ENCODE measurements at places on chromosomes 7 and 10. TPM values are rescaled to one million over a fixed set of nuclear protein-coding genes. Genes with fewer than 3 reads are reported as not detected.

DNA sequence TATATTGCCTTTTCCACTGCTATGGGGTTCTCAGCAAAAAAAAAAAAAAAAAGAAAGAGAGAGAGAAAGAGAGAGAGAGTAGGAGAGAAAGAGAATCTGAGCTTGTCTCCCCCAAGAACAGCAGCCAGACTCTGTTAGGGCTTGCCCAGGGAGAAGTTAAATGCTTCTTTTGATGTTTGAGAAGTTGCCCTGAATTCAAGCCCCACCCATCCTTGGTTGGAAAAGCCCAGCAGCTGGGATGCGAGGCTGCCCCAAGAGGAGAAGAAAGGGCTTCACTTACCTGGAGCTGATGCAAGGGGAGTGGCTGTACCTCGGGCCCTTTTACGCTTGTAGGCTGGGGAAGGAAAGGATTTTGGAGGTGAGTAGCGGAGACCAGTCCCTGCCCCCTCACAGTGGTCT, 20.9 kb upstream of the MGMT start:
- H3K27ac ChIP-seq: no peak overlapping the region
- DNase-seq: no peak
- no peak overlapping the region for H3K4me3 ChIP-seq
- H3K27me3 ChIP-seq: no peaks in the 10 kb centered on the region
- H3K4me1 ChIP-seq: no peaks in the 10 kb centered on the region

DNA sequence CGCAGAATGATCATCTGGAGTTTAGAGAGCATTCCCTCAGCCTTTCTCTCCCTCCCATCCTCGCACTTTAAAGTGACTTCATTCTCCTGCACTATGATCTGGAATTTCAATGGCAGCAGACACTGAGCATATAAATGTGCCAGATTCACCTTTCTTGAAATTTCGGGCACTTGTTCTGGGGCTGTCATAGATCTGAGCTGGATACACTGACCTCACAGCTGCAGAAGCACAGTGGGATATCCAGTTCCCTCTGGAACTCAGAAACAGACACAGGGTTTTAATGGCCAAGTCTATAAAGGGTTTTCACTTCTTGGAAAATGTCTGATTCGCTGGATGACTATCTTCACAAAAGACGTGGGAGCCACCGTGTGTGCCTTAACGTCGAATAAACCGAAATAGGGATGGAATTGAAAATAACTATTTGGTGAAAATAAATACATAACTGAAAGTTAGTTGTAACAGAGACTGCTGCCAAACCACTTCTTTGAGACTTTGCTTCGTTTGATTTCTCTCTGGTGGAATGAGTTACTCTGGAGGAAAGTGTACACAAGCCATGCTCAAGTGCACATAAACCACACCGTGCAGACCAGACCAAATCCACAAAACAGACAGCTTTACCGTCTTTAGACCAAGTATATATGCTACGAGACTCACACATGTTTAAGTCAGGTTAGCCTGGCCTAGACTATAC, 126.1 kb downstream of the SVIL start:
- no peak for DNase-seq
- H3K4me3 ChIP-seq: no peak overlapping the region
- no peaks in the 10 kb centered on the region for H3K4me1 ChIP-seq
- H3K27ac ChIP-seq: no peak overlapping the region
- no peaks in the 10 kb centered on the region for H3K36me3 ChIP-seq
- no peaks in the 10 kb centered on the region for H3K27me3 ChIP-seq

GRCh38 chr10:36872702-36873393, 252.6 kb upstream of the ANKRD30A start:
- H3K27me3 ChIP-seq: no peaks in the 10 kb centered on the region
- H3K36me3 ChIP-seq: no peaks in the 10 kb centered on the region
- DNase-seq: peak; percentile 51
- H3K27ac ChIP-seq: no peak overlapping the region
- H3K4me3 ChIP-seq: no peak overlapping the region

GRCh38 chr7:47326220-47326619, 255.7 kb downstream of the TNS3 start:
- no peak overlapping the region for H3K27ac ChIP-seq
- H3K4me3 ChIP-seq: no peak overlapping the region
- H3K4me1 ChIP-seq: peaks cover 23% of the 10 kb centered on the region
- H3K27me3 ChIP-seq: no peaks in the 10 kb centered on the region

GRCh38 chr7:106175507-106175906, 63.4 kb upstream of the SYPL1 start:
- no peak for DNase-seq
- no peak overlapping the region for H3K4me3 ChIP-seq
- H3K36me3 ChIP-seq: no peaks in the 10 kb centered on the region
- peaks cover 10% of the 10 kb centered on the region for H3K4me1 ChIP-seq
- no peaks in the 10 kb centered on the region for H3K27me3 ChIP-seq

DNA sequence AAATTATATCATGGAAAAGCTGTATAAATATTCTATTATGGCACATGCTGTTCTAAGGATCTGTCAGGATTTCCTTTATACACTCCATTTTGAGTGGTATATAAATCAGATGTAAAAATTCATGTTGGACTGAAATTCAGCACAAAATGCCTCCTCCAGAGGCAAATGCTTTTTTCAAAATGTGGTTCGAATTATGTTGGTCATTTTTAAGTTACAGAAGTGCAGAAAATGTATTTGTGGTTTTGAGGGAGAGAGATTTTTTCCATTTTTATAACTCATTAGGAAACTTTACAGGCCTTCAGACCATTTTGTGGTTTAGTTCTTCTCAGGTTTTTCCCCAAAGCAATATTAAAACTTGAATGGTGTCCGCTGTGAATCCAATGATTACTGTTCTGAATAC, 2.9 kb downstream of the PPP1R3A start:
- H3K4me1 ChIP-seq: no peaks in the 10 kb centered on the region
- no peak overlapping the region for H3K4me3 ChIP-seq
- H3K36me3 ChIP-seq: no peaks in the 10 kb centered on the region
- H3K27ac ChIP-seq: no peak overlapping the region
- DNase-seq: no peak
- H3K27me3 ChIP-seq: no peaks in the 10 kb centered on the region

GRCh38 chr10:123303581-123304337, 149.6 kb downstream of the BUB3 start:
- no peak for DNase-seq
- no peak overlapping the region for H3K27ac ChIP-seq
- no peaks in the 10 kb centered on the region for H3K27me3 ChIP-seq
- no peaks in the 10 kb centered on the region for H3K36me3 ChIP-seq

The CREB5 gene
- total RNA-seq: 52.1 TPM

- DNase-seq: no peak
- no peaks in the 10 kb centered on the region for H3K4me1 ChIP-seq
- no peaks in the 10 kb centered on the region for H3K36me3 ChIP-seq
- H3K27me3 ChIP-seq: no peaks in the 10 kb centered on the region
Observed at GRCh38 chr10:95469251-95469650, 91.9 kb downstream of the SORBS1 start.

- no peaks in the 10 kb centered on the region for H3K27me3 ChIP-seq
- no peak overlapping the region for H3K4me3 ChIP-seq
- H3K27ac ChIP-seq: no peak overlapping the region
- no peaks in the 10 kb centered on the region for H3K36me3 ChIP-seq
- DNase-seq: no peak
- H3K4me1 ChIP-seq: no peaks in the 10 kb centered on the region
Observed at GRCh38 chr10:49549640-49550346, 10.9 kb upstream of the ERCC6 start.
